ENCODE measurements at places on chromosomes 7 and 10. TPM values are rescaled to one million over a fixed set of nuclear protein-coding genes. Genes with fewer than 3 reads are reported as not detected.
A peak's percentile ranks its signal among the peaks of the same experiment; 100 is the strongest.

Gene SYT15B
- total RNA-seq, result 0.15 TPM

Gene PAX4
- total RNA-seq, result not detected

Gene CDC14C
- total RNA-seq, result not detected

Gene GDF2
- not detected for total RNA-seq

Gene EPHA1
- total RNA-seq, result 5.0 TPM

Gene PAPSS2
- not detected for total RNA-seq

Gene ASB10
- total RNA-seq, result not detected

Gene OR6V1
- not detected for total RNA-seq

Gene RINT1
- total RNA-seq, result 25.5 TPM

DNA sequence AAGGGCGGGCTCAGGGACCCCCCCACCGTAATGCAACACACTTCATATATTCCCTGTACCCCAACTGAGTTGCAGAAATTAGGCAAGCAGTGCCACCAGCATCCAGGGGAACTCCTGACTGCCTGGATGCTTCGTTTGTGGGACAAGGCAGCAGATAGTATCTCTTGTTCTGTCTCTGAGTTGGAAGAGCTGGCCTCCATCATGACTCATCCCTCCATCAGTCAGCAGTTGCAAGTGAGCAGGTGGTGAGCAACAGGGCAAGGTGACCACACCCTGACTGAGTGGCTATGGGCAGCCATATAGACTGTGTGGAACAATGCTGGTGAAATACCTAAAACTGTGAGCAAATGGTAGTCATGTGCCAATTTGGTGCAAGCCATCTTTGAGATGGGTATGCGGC, 22.8 kb upstream of the ADAMTS14 start:
- H3K4me1 ChIP-seq, result no peaks in the 10 kb centered on the region
- no peak for DNase-seq
- H3K27ac ChIP-seq, result no peak overlapping the region
- H3K36me3 ChIP-seq, result no peaks in the 10 kb centered on the region

DNA sequence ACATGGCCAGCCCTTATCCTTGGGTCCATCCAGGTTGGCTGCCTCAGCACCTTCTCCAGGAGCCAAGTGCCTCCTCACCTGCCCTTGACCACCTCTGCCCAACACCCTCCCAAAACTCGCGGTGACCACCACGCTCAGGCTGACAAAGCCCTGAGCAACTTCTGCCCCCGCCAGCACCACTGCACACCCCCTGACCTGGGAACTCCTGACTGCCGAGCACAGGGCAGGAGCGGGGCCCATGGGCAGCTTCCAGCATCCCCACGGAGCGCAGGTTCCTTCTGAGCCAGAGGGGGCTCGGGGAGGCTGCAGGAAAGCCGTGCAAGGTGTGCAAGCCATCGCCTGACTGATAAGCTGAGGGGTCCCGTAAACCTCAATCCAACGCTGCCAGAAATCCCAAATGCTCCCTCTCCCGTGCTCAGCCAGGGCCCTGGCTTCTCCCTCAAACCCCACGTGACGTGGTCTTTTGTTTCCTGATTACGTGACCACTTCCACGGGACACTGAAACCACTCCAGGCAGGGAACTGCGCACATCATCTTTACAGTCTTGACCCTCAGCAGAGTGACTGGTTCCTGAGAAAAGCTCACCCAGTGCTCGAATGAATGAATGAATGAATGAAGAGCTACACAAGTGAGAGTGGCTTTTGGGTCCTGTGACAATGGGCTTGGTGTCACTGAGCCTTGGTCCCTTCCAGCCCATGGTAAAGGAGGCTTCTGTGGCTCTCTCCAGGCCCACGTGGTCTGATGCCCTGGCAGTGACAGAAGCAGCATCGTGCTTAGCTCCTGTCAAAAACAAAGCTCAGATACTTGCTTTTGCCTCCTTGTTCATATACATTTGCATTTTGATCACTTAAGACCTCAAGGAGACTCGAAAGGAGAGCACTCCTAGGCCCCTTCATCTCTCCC, 249.8 kb upstream of the PPP2R2D start:
- H3K36me3 ChIP-seq, result no peaks in the 10 kb centered on the region
- H3K27me3 ChIP-seq, result no peaks in the 10 kb centered on the region
- DNase-seq, result no peak
- H3K27ac ChIP-seq, result no peak overlapping the region

GRCh38 chr10:31875608-31876007, 53.0 kb downstream of the ARHGAP12 start:
- no peak overlapping the region for H3K4me3 ChIP-seq
- H3K4me1 ChIP-seq, result no peaks in the 10 kb centered on the region
- H3K36me3 ChIP-seq, result no peaks in the 10 kb centered on the region
- no peak for DNase-seq
- H3K27me3 ChIP-seq, result no peaks in the 10 kb centered on the region
- H3K27ac ChIP-seq, result no peak overlapping the region

DNA sequence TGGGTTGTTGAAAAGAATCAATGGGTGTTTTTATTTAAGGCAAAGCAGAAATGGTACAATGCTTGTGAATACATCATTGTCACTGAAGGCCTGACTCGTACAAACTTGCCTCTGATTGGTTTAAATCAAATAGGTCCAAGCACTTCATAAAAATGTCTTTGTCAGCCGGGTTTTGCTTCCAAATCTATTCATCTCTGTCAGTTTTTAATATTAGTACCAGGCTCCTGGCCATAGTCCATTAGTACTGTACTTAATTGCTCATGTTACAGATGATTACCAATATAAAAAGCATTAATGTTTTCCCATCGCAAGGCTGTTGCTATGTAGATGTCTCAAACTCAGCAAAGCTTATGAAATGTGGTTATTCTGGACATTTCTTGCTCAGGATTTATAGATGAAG, 171.9 kb downstream of the ARID5B start:
- peaks cover 75% of the 10 kb centered on the region for H3K36me3 ChIP-seq
- no peaks in the 10 kb centered on the region for H3K27me3 ChIP-seq
- peaks cover 59% of the 10 kb centered on the region for H3K4me1 ChIP-seq
- H3K4me3 ChIP-seq, result peak overlapping the region; percentile 51
- peak overlapping the region; percentile 15 for H3K27ac ChIP-seq

GRCh38 chr7:117839507-117839906, 33.7 kb downstream of the CTTNBP2 start:
- H3K27ac ChIP-seq, result no peak overlapping the region
- H3K4me1 ChIP-seq, result no peaks in the 10 kb centered on the region
- H3K36me3 ChIP-seq, result no peaks in the 10 kb centered on the region
- no peak overlapping the region for H3K4me3 ChIP-seq
- DNase-seq, result no peak

DNA sequence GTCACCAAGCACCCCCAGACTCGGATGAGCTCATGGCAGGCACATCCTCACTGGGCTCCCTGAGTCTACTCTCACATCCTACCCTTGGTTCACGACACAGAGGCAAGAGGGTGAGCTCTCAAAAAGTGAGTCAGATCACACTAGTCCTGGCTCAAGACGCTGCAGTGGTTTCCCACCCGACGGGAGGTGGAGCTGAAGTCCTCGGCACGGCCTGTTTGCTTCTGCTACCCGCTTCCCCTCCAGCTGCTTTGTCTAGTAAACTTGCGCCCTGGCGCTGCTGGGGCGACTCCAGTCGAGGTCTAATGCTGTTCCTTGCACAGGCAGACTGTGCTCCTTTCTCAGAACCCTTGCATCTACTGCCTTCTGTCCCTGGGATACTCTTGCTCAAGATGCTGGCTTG, 13.5 kb upstream of the SFMBT2 start:
- no peaks in the 10 kb centered on the region for H3K27me3 ChIP-seq
- DNase-seq, result no peak
- H3K4me3 ChIP-seq, result no peak overlapping the region

DNA sequence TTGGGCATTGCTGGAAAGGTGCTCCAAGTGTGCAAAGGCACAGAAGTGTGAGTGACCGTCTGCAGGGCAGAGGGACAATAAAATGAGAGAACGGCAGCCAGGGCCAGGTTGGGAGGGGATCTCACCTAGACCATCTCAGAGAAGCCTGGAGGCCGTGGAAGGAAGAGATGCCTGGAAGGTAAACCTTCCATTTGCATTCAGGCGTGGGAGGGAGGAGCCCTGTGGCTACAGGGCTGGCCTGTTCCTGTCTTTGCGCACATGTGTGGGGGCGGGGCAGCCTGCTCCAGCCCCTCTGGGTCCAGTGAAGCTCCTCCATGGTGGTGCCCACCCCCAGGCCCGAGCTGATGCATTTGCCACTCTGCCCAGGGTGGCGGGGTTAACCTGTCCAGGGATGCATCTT, 473.6 kb upstream of the MGMT start:
- H3K4me1 ChIP-seq, result no peaks in the 10 kb centered on the region
- H3K27me3 ChIP-seq, result no peaks in the 10 kb centered on the region
- H3K4me3 ChIP-seq, result no peak overlapping the region
- no peak for DNase-seq
- no peaks in the 10 kb centered on the region for H3K36me3 ChIP-seq
- H3K27ac ChIP-seq, result no peak overlapping the region

- H3K36me3 ChIP-seq, result no peaks in the 10 kb centered on the region
- DNase-seq, result peak; percentile 55
- H3K27me3 ChIP-seq, result no peaks in the 10 kb centered on the region
- no peaks in the 10 kb centered on the region for H3K4me1 ChIP-seq
- H3K27ac ChIP-seq, result no peak within 1 kb of the TSS
Observed at GRCh38 chr7:111090846-111091245, at the start of gene LRRN3. Gene LRRN3 (plus strand): TSS chr7:111091127. CDS start chr7:111122773, 31,646 bp downstream.

DNA sequence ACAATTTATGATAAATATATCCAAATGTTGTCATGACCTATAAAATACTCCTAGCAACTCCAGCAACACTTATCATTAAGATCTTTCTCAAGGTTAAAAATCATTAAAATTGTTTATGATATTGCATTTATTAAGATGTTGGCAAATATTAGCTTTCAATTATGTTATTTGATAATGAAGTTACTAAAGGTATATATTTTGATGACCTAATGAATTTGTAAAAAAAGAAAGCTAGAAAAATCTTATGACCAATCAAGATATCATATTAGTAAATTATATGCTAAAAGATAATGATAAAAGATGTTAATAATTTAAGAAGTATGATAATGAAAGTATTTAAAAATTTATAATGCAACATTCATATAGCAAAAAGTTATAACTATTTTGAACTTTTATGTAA, 66.3 kb upstream of the RAB18 start:
- no peaks in the 10 kb centered on the region for H3K27me3 ChIP-seq
- H3K36me3 ChIP-seq, result no peaks in the 10 kb centered on the region
- H3K27ac ChIP-seq, result no peak overlapping the region
- no peak overlapping the region for H3K4me3 ChIP-seq

GRCh38 chr7:42342381-42342780, 105.4 kb upstream of the GLI3 start:
- no peaks in the 10 kb centered on the region for H3K4me1 ChIP-seq
- DNase-seq, result no peak
- no peaks in the 10 kb centered on the region for H3K27me3 ChIP-seq
- no peak overlapping the region for H3K4me3 ChIP-seq
- no peak overlapping the region for H3K27ac ChIP-seq

DNA sequence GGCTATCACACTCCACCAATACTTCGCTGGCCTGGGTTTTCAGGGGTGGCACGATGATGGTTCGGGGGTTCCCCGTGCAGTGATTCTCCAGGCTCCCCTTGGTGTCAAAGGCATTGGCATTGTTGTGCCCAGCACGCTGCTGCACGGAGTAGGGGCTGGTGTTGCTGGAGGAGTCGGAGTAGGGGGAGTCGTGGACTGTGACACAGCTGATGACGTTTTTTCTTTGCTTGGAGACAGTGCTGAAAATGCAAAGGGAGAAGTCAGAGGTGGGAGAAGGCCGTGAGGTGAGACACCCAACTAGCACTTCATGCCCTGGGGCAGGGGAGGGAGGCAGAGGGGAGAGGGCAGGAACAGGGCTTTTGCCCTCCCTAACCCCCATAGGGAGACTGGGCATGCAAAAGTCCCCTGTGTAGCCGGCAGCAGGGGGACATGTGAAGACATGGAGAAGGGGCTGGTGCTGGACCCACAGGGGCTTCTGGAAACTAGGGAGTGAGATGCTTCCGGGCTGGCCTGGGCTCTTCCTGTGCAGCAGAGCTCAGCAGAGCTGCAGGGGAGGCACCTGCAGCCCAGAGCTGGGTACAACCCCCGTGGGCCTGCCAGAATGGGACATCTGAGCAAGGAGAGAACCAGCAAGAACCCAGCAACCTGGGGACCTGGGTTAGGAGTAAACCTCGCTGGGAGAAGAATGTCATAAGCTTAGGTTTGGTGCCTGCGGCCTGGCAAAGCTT, 60.5 kb downstream of the CLEC2L start:
- no peak overlapping the region for H3K27ac ChIP-seq
- no peaks in the 10 kb centered on the region for H3K27me3 ChIP-seq
- H3K36me3 ChIP-seq, result peaks cover 3% of the 10 kb centered on the region
- DNase-seq, result no peak
- no peaks in the 10 kb centered on the region for H3K4me1 ChIP-seq

DNA sequence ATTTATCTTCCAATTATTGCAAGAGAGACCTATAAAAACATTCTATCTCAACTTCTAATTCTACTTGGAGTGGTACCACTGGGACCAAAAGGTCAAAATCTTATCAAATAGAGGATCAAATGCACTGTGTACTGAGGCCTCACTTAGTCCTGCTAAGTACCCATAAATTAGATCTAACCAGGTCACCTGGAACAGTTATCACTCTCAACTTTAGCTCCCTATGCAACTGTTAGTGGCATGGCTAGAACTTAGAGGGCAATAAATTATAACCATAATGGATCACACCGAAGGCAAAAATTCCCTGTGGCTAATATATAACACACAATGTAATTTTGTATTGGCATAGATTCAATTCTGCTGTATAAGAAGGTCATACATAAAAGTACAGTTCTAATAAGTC, 428.9 kb downstream of the PCDH15 start:
- no peak overlapping the region for H3K27ac ChIP-seq
- H3K4me3 ChIP-seq, result no peak overlapping the region
- H3K27me3 ChIP-seq, result no peaks in the 10 kb centered on the region

DNA sequence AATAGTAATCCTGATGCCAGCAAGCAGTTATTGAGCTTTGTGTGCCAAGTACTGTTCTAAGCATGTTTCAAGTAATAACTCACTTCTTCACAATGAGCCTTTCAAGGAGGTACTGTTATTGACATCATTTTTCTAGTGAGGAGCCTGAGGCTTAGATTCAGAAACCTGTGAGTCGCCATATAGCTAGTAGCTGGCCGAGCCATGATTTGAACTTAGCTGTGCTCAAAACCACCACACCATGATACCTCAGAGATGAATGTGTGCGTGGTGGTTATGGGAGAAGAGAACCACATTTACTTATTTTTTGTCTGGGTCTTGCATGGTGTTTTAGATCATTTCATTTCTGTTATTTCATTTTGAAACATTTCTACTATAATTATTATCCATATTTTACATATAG, 578.9 kb downstream of the AUTS2 start:
- no peak overlapping the region for H3K4me3 ChIP-seq
- H3K4me1 ChIP-seq, result no peaks in the 10 kb centered on the region
- no peak overlapping the region for H3K27ac ChIP-seq
- DNase-seq, result no peak
- H3K36me3 ChIP-seq, result no peaks in the 10 kb centered on the region
- no peaks in the 10 kb centered on the region for H3K27me3 ChIP-seq
